ENCODE measurements at places on chromosomes 3 and 15.

- DNase-seq, result no peak
Measured at GRCh38 chr3:177498037-177498857, 301.0 kb upstream of the TBL1XR1 start.

DNA sequence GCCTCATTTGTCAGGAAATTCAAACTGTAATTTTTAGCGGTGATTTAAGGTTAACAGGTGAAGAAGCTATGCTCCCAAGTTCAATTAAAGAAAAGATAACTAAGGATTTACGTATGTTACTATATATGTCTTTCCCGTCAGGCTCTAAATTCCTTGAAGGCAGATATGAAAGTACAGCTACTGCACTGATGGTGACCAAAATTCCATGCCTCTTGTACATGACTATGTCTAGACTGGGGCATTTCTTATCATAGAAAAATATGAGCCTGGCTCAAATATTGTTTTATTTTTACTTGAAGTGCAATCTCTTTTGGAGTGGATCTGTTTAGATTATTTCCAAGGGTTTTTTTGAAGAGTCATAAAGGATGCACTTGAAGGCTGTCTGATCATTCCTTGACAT lies 647.1 kb upstream of the KCNMB2 start:
- DNase-seq, result no peak

DNA sequence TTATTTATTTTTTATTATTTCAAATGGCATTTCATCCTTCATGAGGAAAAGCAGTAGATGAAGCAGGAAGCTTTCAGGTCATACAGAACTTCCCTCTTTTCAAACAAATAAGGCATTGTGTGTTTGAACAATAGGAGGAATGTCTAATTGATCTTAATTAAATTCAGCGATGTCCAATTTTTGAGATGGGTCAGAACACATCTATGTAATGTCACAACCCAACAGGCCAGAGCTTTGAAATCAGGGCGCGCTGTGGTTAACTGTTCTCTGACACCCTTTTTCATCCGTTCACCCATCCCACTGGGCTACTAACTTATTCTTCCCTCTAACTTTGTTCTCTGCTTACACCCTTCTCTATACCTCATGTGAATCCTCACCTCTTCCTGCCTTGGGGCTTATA lies 510.5 kb downstream of the FOXP1 start:
- no peak for DNase-seq

- no peak for DNase-seq
Measured at GRCh38 chr15:39582286-39582976, 1.6 kb downstream of the THBS1 start.

GRCh38 chr15:89196241-89196640 lies 25.1 kb downstream of the RLBP1 start:
- DNase-seq, result no peak
